ENCODE measurements at places on chromosomes 6 and 20.

DNA sequence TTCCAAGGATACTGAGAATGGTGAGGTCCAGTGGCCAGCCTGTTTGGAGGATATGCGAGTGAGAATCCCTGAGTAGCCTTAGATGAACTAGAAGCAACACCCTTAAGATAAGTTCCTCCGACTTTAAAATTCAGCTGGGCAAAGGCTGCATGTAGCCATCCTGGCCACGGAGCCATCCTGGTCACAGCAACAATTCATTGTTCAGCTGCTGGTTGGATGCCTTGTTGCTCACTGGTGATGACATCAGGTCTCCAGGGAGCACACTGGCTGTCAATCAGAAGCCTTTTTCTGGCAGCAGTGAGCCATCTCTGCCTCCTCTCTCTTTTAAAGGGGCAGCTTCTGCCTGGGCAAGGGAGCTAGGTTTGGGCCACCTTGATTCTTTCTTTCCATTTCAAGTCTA, 22.4 kb upstream of the RIMS4 start:
- DNase-seq = no peak

DNA sequence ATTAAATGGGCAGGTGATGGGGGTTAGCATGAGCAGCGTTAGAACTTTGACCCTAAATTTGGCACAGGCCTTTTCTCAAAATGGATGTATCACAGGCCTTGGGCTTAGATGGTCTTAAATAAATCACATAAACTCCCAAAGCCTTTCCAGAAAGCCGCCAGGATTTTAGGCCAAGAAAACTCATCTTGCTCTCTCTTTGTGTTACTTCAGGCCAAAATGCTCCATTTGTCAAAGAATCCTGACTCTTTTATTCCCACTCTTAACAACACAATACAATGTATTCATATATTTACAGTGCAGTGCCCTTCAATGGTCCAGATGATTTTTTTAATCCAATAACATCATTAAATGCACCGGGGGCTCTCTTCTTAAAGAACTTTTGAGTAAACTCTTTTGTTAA, 5.9 kb upstream of the TCP11 start:
- DNase-seq = no peak

- no peak for DNase-seq
Observed at GRCh38 chr6:129678463-129678862, 31.5 kb downstream of the ARHGAP18 start.

- no peak for DNase-seq
Observed at GRCh38 chr6:138970159-138970558, 17.9 kb downstream of the REPS1 start.

DNA sequence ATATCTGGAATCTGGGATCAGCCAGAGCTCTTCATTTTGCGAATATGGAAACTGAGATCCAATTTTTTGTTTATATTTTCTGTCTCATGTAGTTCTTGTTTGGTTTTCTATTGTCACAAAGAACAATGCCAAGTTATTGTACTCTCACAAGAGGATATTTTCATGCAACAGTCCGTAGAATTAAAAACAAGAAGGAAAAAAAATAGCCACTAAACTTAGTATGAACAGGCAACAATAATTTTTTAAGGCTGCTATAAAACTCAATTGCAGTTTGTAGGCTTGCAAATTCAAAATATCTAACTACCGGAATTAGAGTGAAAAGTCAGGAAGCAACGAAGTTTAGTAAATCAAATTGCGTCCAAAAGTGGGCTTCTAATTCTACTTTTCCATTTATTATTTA, 1.2 kb downstream of the POPDC3 start:
- no peak for DNase-seq

GRCh38 chr6:18507561-18507960, 120.4 kb downstream of the RNF144B start:
- no peak for DNase-seq

DNA sequence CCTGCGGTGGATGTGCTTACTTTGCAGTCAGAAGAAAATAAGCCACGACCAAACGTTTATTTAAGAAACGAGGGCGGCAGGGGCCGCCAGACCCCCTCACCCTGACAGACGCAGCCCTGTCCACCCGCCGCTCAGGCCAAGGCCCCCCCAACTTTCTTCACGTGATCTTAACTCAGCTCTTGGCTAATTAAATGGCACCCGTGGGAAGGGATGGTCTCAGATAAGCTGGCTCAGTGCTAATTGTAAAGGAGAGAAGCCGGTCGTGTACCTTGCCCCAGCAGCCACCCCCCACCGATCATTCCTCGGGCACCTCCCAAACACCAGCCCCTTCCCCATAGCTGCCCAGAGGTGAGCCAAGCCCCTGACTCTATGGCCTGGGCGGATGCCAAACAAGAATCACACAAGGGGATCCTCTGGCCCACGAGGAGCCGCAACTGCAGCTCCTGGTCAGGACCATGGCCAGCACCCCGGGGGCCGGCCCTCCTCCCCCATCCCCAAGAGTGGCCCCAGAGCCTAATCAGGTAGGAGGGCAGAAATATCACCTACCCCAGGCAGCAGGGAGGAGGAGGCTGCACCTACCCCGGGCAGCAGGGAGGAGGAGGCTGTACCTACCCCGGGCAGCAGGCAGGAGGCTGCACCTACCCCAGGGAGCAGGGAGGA, 11.2 kb downstream of the KCNQ2 start:
- DNase-seq = no peak

DNA sequence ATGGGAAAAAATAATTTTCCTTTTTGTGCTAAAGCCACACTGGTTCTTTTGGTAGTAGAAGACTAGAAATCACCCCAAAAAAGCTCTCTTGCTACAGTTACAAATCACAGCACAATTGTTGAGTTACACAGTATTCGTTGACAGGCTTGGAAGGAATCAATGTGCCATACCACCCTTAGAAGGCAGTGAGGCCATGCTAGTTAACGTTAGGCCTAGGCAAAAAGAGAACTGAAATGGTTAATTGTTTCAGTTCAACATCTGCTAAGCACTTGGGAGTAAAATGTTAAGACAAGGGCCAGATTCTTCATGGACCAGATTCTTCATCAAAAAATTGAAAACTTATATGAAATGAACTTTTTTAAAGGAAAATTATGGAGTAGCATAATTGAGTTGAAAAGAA, 626.2 kb downstream of the UTRN start:
- DNase-seq = no peak

DNA sequence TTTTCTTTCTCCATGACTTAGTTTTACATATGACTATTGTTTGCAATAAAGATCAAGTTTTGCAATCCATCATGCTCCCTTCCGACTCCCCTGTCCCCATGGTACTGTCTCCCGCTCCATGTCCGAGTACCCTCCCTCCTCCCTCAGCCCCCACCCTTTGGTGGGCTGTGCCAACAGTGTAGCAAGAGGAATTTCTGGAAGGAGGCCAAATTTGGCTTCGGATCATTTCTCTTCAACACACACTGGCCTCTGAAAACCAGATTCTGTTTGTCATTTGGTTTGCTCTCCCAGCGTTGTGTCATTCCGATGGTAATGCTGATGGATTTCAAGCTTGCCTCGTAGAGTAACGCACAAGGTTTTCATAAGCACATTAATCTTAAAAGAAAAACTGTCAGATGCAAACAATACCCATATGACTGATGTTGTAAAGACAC, 22.9 kb upstream of the PAX1 start:
- no peak for DNase-seq

GRCh38 chr6:145643760-145644159, 91.6 kb downstream of the EPM2A start:
- no peak for DNase-seq

DNA sequence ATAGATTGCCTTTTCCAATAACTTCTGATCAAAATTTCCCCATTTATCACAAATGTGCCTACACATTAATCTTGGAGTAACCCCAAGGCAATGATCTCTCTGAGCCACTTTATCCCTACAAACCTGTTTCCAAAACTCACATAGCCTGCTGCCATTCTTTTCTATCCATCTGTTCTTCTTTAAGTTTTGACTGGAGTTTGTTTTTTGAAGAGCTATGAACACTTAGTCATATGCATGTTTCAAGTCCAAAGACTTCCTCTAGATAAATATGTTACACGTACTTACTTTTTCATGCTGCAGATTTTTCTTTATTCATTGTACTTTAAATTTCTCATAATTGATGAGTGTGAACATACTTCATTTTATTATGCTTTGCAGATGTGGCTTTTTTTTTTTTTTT, 488.9 kb upstream of the CITED2 start:
- DNase-seq = no peak

- DNase-seq = peak; percentile 31
Observed at GRCh38 chr6:44456070-44456965, 68.8 kb downstream of the CDC5L start.

DNA sequence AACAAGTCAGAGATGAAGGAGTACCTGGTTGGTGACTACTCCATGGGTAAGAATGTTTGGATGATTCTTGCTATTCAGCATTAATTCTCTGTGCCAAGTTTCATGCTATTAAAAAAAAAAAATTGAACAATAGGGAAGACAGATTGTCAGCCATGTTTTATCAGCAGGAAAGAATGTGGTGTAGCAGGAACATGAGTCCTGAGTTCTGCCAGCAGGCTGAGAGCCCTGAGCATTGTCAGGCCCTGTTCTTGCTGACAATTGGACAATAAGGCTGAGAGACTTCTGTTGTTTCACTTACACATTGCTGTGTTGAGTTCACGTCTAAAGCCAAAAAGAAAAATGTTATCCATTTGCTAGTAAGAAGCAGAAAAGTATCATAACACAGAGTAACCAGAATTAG, 70.4 kb upstream of the SMIM28 start:
- DNase-seq = no peak

- DNase-seq = no peak
Observed at GRCh38 chr20:48406498-48406897, 421.3 kb downstream of the PREX1 start.

Data from CD4-positive, alpha-beta T cell (primary cell).